ENCODE measurements at places on chromosomes 12 and 14.

GRCh38 chr14:72291908-72292688 lies 359.9 kb downstream of the RGS6 start:
- no peak for DNase-seq

- no peak for DNase-seq
Observed at GRCh38 chr14:105503935-105504692, 13.1 kb downstream of the TEDC1 start.

- DNase-seq = no peak
Observed at GRCh38 chr12:80710727-80711449, 3.5 kb downstream of the MYF6 start.

DNA sequence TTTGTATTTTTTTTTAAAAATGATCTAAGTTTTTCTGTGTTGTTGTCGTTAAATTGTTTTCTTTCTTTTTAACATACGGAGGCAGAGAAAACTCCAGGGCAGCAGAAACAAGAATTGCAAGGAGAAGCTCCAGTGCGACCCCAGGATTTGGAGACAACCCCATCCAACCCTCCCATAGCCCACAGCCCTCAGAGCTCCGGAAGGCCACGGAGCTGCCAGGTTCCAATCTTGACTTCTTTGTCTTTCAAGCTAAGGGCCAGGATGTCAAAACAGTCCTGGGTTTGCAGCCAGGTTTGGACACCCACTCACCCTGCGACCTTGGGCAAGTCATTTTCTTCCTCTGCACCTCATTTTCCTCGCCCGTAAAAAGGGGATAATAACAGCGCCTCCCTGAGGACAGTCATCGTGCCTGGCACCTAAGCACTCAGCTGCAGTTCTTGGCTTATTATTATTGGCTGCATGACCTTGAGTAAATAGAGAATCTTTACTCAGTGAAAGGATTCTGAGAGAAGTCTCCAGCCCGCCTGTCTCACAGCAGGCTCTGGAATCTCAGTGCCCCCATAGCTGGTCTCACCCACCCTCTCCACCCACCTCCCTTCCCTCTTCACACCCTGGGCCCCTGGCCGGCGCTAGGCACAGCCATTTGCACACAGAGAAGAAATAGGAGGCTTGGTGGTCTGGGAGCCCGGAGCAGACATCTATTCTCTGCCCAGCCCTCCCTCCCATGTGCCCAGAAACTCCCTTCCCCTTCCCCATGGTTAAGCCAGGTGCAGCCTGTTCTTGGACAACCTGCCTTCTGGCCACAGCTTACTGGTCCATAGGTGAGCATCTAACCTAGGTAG lies 79.4 kb upstream of the BCL11B start:
- DNase-seq = no peak

DNA sequence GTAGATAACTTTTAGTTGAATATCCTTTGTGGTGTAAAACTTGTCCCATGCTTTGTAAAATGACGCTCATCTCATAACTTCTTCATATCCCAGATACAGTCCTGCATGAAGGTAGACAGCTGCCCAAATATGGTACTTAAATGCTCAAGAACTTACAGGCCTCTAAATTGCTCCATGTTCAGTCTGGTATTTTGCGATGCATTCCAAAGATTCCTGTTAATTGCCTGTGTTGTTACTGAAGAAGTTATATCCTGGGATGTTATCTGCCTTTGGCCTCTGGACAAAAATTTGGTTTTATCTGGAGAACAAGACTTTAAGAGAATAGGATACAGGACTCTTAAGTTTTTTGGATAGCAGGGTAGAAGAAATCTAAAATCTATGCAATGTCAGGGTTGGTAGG lies 473.0 kb downstream of the PCNX1 start:
- DNase-seq = no peak

DNA sequence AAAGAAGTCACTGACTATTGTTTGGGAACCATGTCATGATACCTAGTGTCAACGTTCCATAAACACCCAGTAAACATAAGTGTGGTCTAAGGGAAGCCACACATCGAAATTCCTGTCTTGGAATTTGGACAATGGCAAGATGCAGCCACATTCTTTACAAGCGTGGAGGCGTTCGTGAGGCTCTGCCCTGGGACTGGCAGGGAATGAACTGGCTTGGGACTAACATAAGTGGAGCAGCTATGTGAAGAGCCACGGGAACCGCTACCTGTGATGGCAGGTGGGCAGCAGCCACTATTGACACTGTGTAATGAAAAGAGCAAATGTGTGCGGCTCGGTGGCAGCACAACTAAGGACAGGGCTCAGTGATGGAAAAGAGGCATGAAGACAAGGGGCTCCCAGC lies 10.0 kb upstream of the NRIP2 start:
- DNase-seq = no peak

DNA sequence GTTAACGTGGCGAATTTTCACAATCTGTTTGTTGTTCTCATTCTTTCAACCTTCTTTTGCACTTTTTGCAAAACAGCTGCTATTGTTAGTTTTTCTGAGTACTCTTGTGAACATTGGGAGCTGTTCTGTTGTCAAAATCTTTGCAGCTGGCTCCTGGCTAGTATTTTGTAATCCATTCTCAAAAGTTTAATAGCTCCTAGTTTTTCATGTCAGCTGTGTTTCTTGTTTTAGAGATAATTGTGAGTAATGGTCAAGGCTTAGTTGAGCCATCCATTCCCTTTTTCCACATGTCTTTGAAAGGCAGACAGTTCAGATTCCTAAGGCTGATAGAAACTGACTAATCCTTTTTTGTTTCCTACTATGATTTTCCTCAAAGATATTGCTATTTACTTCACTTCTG lies 39.1 kb upstream of the CRADD start:
- DNase-seq = no peak

DNA sequence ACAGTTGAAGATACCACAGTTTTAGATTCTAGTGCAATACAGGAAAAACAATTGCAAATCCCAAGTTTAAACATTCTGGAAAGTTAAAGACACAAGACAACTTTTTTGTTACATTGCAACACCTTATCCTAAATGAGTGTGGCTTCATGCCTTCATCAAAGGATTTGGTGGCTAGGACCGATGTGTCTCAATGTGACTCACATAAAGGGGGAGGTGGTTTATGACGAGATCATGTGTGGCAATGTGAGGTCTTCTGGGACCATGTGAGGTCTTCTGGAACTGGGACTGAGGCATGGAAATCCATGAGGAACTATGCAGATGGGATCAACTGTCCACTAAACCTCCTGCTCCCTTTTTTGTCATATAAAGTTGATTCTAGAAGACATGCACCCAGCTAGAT lies 166.2 kb downstream of the PAX9 start:
- no peak for DNase-seq

DNA sequence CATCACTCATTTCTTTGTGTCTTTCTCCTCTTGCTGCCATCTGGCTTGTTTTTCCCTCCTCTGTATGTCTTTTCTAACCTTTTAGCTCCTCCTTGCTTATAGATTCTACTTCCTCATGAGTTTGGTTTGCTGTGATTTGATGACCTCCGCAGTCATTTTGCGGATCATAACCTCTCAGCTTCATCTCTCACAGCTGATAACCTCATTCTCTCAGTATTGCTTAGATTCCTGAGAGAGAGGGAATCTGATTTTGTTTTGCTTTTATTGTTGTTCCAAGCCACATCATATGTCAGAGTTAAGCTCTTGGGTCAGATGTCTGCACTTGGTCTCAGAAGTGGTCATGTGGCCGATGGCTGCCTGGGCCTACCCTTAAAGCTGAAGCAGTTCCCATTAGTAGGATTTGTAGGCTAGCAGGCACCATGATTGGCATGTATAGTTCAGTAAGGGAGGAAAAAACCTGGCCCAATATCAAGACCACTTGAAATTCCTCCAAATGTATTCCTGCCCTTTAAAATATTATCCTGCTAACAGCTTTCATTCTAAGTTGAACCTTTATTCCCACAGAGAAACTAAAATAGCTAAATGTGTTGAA lies 13.5 kb downstream of the ZNF664 start:
- DNase-seq = no peak

DNA sequence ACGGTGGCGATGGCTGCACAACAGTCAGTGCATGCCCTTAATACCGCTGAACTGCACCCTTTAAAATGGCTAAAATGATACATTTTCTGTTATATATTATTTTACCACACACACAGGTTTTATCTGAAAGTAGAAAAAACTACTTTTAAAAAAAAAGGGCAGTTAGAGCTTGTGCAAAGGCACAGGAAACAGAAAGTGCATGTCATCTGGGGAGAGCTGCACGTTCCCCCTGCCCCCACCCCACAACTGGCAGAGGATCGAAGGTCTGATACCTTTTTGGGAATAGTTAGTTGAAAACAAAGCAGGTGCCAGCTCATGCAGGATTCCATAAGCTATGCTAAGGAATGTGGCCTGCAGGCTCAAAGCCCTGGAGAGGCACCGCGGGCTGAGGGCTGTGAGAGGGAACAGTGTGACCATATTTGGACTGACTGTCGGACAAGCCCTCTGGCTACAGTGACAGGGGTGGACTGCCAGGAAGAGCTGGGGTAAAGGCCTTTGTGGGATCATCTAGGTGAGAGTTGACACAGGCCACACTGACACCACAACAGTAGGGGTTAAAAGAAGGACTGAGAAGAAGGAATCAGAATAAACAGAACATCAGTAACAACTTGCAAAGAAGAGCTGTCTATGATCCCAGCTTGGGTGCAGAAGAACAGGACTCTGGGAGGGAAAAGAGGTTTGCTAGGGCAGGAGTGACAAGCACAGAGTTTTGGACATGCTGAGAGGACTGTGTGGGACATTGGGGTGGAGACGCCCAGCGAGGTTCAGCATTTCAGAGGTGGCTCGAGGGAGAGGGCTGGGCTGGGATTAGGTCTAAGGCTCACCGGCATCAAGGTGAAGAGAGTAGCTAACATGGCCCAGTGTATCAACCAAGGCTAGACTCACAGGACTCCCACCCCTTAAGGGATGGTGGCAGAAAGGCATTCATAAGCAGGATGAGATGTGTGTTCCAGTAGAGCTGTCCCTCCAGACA lies 54.6 kb downstream of the ACTN1 start:
- DNase-seq = no peak

GRCh38 chr12:66365718-66366490 lies 63.6 kb downstream of the HELB start:
- no peak for DNase-seq

- DNase-seq = no peak
Observed at GRCh38 chr12:29960122-29960521, 176.4 kb upstream of the TMTC1 start.

DNA sequence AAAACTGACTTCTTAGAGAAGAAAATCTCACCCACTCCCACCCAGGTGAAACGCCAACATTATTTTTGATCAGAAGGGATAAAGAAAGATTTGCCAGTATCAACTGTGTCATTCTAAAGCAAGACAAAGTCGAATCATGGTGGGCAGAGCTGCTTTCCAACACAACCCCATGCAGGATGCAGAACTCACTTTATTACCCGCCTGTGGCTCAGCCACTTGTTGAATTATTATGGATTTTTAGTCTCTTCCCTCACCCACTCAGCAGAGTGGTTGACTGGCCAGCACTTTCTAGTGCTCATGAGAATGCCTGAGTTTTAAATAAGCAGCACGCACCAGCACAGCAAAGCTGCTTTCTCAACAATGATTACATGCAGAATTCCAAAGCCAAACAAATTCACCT lies 32.1 kb downstream of the CRACR2A start:
- no peak for DNase-seq

GRCh38 chr14:68370057-68370360 lies 422.9 kb downstream of the ZFP36L1 start:
- DNase-seq = no peak

- no peak for DNase-seq
Observed at GRCh38 chr14:75449696-75450095, 21.9 kb downstream of the JDP2 start.

- DNase-seq = no peak
Observed at GRCh38 chr14:80565001-80565400, 353.7 kb upstream of the DIO2 start.

DNA sequence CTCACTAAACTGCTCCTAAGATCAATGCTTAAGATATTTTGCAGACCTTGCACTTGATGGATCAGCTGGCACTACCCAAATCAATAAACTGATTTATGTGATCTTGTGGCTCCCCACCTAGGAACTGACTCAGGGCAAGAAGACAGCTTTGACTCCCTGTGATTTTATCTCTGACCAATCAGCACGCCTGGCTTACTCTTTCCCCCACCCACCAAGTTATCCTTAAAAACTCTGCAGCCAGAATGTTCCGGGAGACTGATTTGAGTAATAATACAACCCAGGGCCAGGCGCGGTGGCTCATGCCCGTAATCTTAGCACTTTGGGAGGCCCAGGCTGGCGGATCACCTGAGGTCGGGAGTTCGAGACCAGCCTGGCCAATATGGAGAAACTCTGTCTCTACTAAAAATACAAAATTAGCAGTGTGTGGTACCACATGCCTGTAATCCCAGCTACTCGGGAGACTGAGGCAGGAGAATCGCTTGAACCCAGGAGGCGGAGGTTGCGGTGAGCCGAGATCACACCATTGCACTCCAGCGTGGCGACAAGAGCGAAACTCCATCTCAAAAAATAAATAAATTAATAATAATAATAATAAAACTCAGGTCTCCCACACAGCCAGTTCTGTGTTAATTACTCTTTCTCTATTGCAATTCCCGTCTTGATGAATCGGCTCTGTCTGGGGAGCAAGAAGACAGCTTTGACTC lies 12.0 kb downstream of the MORN3 start:
- DNase-seq = no peak

GRCh38 chr12:8491646-8492530 lies 21.4 kb upstream of the CLEC4D start:
- no peak for DNase-seq

DNA sequence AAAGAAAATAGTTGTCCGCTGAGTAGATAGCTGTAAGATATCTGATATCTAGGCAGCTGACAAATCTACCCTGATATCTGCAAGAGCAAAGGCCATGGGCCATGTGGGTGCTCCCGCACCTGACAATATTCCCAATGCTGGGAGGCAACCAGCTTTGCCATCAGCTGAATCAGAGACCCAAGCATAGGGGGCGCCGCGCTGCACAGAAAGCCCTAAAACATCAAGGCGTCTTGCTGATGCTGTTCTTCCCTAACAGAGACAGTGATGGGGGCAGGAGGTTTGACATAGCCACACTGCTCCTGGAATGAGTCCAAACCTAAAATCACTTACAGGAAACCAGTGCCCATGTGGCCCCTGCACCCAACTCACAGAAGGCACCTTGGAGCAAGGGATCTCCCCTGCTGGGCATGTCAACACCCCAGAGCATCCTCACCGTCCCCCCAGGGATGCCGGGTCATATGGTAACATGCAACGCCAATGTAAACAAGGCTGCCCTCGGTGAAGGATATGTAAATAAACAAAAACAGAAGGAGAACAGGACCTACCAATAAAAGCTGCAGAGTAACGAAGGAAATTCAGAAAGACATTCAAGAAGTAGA lies 199.5 kb downstream of the TMEM132D start:
- DNase-seq = no peak

DNA sequence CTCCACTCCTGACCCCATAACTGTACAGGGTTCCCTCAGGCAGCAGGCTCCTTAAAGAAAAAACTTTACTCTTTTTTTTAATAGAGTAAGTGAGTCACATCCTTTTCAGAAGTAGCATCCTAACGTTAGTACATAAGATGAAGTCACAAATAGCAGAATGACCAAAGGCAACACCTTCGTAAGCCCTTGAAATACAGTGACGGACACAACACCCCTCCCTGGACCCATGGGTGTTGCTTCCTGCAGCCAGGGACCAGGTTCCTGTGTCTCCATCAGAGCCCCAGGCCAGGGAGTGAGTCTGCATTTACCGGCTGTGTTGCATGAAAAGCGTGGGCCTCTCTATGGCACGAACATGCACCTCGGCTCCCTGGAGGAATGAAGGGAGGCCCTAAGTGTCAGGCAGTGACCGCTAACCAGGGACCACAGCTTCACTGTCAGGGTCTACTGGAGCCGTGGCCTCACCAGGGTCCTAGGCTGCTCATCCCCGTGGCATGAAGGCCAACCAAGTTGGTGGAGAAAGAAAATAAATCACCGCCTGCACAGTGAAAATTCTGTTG lies 340.0 kb upstream of the SFSWAP start:
- DNase-seq = no peak

- no peak for DNase-seq
Observed at GRCh38 chr14:98162856-98163805, 1108.9 kb downstream of the BCL11B start.
